ENCODE measurements at places on chromosomes 3 and 15. TPM values are rescaled to one million over a fixed set of nuclear protein-coding genes. Genes with fewer than 3 reads are reported as not detected.

The EID1 gene
- total RNA-seq = 106 TPM

The CCDC12 gene
- 23.0 TPM for total RNA-seq

The HTR3E gene
- total RNA-seq = not detected

The FAM81A gene
- total RNA-seq = 4.9 TPM

The GOLGA6D gene
- total RNA-seq = not detected

The FILIP1L gene
- total RNA-seq = 5.3 TPM

All from cerebellum (tissue), 4 donors.